Stimulated activated CD8-positive, alpha-beta memory T cell treated with anti-CD3 and anti-CD28 coated beads, Interleukin-7, amount 100 ng/mL, for 1 hour (primary cell): ENCODE measurements at places on chromosomes 11 and 22.

DNA sequence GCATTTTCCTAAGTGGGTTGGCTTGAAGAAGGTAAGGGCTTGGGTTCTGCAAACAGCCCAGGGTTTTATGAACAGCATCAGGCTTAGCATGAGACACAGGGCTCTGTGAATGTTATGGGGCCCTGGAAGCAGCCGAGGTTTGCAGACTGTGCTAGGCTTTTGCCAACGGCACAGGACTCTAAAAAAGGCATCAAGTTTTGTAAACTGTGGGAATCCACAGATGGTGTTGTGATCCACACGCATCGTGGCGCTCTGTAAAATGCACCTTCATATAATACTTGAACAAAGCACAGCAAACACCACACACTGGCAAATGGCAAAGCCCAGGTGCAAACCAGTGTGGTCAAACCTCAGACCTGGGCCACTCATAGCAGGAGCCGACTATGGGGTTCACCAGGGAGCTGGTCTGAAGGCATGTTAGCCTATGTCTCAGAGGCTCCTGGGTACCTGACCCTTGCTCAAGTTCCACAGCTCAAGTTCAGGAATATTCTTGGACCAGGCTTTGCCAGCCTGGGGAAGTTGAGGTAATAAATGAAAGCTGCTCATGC is 2.4 kb upstream of the SLCO2B1 start:
- no peak for DNase-seq

GRCh38 chr11:108597736-108598355 is 4.3 kb upstream of the EXPH5 start:
- DNase-seq = no peak

GRCh38 chr22:49017482-49018329 is 810.0 kb downstream of the BRD1 start:
- no peak for DNase-seq

DNA sequence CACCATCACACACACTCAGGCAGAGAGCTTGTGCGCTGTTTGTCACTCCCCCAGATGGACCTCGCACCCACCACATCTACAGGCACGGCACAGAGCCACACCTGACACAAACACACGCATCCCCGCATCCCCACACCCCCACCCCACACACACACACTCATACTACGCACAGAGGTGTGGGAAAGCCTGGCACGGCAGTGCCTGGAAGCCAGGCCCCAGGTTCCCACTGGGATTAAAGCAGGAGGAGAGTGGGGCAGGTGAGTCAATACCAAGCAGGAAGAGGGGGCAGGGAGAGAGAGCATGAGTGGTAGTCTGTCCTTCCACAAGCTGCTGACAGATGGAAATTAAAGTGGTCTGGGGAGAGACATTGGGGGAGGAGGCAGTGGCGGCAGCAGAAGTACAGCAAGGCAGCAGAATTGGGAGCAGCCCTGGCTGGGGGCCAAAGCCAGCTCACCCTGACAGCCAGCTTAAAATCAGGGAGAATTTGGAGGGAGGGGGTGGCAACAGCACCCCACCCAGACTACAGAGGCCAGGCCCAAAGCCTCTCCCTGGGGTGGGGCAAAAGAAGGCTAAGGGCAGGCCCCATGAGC is 20.7 kb downstream of the TNKS1BP1 start:
- DNase-seq = no peak

- no peak for DNase-seq
These were observed 24.2 kb downstream of the CPT1A start for GRCh38 chr11:68817554-68817953.

DNA sequence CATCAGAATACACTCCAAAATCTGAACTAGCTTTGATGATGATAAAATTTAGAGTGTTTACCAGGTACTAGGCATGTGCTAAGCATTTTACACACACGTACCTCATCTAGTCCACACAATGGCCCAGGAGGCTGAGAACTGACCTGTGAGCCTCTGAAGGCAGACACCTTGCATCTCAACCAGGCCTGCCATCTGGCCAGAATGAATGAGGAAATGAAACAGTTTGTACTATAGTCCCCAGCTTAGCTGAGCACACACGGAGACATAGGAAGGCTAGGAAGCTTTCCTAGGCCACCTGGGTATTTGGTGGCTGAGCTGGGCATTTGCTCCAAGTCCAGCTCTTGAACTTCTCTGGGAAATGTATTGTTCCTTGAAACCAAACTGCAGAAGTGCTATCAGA is 6.9 kb upstream of the SHANK3 start:
- DNase-seq = no peak

DNA sequence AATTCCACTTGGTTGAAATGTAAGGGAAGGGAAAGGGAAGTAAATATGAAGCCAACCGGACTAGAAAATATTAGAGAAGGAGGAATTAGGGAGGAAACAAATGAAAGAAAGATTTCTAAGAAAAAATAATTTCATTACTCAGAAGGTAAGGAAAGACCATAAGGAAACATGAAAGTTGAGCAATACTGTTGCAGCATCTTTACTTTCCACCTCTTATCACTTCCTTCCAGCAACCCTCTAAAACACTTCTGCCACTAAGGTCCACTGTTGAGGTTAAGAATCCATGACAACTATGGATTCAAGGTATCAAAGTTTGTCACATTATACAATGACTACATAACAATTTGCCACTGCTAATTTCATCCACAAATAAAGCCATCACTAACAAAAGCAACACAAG is 308.6 kb downstream of the DLG2 start:
- no peak for DNase-seq

- no peak for DNase-seq
These were observed 104.8 kb downstream of the NECTIN1 start for GRCh38 chr11:119624102-119624615.

DNA sequence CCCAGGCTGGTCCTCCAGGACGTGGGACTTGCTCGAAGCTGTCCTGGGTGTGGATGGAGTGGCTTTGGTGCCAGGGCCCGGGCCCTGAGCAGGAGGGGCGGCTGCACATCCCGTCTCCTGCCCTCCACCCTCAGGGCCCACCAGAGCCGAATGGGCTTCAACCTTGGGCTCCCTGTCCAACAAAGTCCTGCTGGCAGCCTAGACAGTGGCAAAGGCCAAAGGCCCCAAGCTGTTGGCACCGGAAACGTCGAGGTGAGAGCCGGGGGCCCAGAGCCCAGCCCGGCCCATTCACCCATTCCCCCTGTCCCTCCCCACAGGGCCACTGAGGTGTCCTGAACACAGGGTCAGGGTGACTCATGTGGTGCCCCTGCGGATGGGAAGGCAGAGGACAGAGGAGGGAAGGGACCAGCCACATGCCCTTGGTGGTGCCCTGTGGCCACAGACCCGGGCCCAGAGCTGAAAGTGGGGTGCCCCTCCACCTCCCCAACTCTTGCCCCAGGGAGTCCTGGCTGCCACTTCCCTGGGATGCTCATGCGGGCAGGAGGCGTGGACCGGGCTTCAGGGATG is 9.1 kb downstream of the TSPAN32 start:
- no peak for DNase-seq

GRCh38 chr11:5196731-5197130 is 3.8 kb downstream of the OR51V1 start:
- no peak for DNase-seq

DNA sequence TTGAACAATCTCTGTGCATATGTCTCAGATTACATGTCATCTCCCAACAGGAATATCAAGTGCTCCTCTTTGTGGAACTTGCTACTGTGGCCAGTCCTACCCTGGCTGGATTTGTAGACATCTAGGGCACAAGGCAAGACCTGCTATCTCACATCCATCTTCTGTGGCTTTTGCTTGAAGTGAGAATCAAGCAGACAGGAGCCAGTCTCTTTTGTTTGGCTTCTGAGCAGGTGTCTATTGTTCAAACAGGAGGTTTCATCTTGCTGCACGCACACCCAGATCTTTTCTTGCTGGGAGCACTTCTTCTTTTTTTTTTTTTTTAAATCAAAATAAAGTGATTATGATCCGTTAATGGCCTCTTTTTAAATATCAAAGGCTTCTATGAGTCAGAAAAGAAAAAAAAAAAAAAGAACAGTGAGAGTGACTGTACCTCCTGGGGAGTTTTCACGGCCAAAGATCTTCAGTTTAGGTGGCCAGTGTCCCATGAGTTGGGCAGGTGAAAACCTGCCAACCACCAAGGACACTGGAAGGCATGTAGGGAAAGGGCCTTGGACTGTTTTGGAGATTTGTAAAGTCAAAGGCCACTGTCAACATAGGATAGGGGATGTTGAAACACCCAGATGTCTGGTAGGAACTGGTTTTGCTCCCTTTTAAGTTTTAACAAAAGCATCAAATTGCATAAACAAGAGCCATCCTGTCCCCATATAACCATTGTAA is 78.1 kb downstream of the CD44 start:
- DNase-seq = no peak

DNA sequence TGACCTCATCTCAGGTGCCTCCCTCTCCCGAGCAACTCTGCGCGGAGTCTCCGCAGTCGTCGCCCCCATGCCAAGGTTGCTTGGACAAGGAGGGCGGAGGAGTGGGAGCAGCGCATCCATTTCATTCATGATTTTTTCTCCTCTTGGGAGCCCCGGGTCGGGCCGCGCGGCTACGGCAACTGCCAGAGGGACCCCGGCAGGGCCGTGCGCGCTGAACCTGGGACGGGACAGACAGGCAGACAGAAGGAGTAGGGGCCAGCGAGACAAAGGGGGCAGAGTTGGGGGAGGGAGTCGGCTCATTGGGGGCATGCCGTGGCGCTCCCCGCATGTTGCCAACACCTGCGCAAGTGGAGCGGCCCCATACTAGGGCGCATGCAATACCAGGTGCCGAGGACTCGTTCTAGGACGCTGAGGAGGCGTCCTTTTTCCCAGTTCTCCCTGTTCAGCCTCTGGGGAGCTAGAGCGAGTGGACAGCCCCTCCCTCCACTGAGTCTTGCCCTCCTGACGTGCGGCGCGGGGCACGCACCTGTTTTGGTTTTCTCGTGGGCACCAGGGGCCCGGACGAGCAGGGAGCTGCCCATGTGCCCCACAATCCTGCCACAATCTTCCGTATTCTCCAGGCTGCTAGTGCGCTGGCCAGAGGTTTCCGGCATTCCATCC is 501 bp upstream of the PTPN5 start:
- DNase-seq = no peak

- no peak for DNase-seq
These were observed 165.5 kb upstream of the C11orf58 start for GRCh38 chr11:16572945-16573344.

GRCh38 chr11:79160791-79161403 is 279.9 kb downstream of the TENM4 start:
- no peak for DNase-seq

GRCh38 chr11:121451986-121452608 is at the start of gene SORL1:
Gene SORL1, plus strand, starts transcription at chr11:121452314. Its CDS starts 18 bp downstream, at chr11:121452332.
- DNase-seq = peak; percentile 40

- no peak for DNase-seq
These were observed 10.2 kb upstream of the LDHA start for GRCh38 chr11:18384157-18384641.

DNA sequence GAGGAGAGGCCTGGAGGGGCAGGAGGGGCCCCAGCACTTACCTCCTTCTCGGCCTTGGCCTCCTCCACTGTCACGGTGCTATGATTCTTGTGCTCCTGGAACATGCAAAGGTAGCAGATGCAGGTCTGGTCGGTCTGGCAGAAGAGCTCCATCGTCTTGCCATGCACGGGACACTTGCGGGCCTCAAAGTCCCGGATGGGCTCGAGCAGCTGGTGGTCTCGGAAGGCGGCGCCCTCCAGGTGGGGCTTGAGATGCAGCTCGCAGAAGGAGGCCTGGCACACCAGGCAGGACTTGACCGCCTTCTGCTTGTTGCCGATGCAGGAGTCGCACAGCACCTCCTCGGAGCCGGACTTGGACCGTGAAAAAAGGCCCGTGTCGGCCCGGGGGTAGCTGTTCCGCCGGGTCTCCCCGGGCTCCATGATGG is 714 bp downstream of the TRIM29 start:
- DNase-seq = no peak

GRCh38 chr11:65853246-65853979 is 4.6 kb downstream of the CFL1 start:
- no peak for DNase-seq

DNA sequence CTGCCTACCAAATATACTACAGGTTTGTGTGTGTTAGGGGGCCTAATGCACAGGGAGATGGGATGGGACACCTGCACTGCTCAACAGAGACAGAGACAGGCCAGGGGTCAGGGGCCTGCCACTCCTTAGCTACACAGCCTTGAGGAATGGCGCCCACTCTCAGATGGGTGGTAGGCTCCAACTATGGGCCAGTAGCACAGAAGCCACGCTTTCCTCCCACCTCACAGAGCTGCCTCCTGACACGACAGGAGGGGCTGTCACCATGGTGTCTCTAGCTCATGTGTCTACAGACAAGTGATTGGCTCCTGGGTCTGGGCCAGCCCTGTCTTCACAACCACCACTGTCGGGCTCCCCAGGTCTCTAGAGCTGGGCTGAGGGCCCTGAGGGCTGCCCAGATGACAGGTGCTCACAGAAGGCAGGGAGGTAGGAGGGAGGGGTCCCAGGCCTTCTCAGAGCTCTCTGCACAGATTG is 81.8 kb downstream of the DGCR2 start:
- DNase-seq = no peak

DNA sequence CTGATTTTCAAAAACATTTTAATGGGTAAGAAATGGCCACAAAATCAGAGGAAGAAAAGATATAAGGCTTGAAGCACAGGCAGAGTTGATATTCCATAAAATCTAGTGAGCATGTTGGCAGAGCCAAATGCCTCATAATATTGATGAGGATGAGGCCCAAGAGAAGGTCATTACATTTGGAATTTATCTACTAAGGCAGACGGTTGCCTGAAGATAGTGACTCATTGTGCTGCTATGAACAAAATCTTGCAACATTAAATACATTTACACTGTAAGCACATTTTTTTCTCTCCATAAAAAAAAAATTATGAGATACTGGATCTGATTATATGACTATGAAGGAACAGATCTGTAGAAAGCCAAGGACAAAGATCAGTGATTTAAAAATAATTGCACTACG is 881.4 kb upstream of the CHORDC1 start:
- DNase-seq = no peak

DNA sequence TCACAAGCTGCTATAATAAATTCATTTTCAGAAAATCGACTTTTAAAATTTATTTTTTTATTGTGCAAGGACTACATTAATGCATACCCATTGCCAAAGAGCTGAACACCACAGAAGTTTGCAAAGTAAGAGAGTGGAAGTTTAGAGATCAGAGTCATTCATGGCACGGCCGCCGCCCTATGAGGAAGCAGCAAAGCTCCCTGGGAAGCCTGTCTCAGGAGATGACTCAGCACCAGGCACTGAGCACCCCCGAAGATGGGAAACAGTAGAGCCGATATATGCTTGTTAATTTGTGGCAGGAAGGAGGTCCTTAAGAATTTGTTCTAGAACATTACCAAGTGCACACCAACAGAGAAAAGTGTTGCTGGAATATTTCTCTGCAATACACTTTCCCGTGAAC is 693.7 kb downstream of the OPCML start:
- DNase-seq = no peak

GRCh38 chr11:122843281-122844141 is 5.2 kb downstream of the CRTAM start:
- DNase-seq = no peak
